Femur (tissue), 1 donor: ENCODE measurements at places on chromosomes 3 and 15.

DNA sequence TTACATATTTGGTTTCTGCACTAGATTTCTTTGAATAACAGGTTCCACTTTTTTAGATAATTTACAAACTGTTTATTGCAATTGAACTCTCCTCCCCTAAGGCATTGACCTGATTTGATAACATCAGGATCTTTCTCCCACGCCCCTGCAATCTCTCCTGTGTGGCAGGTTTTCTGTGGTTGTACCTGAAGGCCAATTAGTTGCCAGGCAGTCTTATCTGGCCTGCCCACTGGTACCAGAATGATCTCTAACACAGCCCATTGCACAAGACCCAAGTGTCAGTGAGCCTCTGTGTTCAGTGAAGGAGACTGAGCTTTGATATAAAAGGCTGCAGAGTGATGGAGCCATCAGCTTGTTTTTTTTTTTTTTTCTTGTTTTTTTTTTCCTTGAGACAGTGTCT lies 3.3 kb downstream of the ACAD9 start:
- no peak for DNase-seq

DNA sequence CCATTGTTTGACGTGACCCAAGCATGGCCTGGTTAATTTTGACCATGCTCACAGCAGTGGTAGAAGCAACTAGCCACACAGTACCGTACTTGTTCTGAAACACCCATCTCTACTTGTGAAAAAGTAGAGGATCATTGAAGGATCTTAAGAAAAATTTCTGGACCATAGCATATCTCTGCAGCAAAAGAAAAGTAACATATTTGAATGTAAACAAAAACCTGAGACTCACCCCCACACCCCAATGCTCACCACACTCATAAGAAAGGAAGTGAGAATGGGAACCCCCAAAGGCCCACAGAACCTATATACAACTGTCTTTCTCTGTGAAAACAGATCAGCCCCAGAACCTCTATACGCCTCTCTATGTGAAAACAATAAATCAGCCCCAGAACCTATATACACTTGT lies 33.8 kb upstream of the TFRC start:
- no peak for DNase-seq

DNA sequence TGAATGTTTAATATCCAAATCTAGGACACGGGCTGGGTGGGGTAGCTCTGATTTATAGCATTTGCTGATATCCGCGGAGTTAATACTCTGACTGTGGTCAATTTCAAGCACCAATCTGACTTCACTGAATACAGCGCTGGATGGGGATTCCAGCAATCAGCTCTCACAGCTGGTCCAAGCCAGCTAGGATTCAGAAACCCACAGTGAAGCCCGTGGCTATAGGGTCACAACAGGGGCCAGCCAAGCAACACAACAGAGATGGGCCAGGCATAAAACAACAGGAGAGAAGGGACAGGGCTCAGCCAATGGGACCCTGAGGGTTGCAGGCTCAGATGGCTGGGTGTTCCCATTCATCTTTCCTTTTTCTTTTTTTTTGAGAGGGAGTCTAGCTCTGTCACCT lies 5.4 kb upstream of the LMAN1L start:
- DNase-seq: no peak

DNA sequence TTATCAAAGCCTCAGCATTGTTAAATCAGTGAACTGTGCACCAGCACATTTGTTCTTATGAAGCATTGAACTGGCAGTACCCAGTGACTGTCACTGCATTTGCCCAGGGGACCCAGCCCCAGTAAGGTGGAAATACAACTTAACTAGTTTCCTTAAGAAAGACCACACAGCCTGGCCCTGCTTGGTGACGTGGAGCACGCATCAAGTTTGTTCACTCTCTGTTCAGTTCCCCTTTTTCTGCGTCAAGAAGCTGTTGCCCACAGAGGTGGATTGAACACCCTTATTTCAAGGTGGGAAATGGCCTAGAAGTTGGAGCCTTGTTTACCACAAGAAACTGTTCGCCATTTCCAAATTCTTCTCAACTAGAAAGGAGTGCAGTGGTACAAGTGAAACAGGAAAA lies 69.9 kb upstream of the AGBL1 start:
- DNase-seq: no peak

DNA sequence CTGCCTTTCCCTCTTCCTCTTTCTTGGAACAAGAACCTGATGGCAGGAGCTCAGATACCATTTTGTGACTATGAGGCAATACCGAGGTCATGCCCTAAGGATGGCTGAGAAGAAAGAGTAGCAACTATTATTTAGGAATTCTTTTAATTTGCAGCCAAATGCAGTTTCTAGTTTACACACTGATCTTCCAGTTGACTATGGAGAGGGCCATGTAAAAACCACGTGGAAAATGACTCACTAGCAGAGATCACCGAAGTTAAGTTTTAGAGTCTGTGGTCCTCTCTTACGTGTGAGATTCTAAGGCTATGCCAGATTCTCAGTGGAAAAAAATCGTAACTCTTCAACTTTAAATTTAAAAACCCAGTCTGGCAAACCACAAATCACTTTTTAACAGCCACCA lies 7.8 kb downstream of the BNC1 start:
- DNase-seq: no peak

GRCh38 chr3:69079269-69080159 lies 651 bp downstream of the UBA3 start:
- peak; percentile 33 for DNase-seq

- DNase-seq: no peak
Measured at GRCh38 chr3:19348941-19349564, 200.7 kb downstream of the KCNH8 start.

GRCh38 chr3:8307545-8308110 lies 194.0 kb upstream of the LMCD1 start:
- no peak for DNase-seq

- DNase-seq: no peak
Measured at GRCh38 chr3:158368271-158368670, 202.7 kb upstream of the MLF1 start.

- DNase-seq: no peak
Measured at GRCh38 chr15:44666210-44667038, 3.0 kb upstream of the SPG11 start.

DNA sequence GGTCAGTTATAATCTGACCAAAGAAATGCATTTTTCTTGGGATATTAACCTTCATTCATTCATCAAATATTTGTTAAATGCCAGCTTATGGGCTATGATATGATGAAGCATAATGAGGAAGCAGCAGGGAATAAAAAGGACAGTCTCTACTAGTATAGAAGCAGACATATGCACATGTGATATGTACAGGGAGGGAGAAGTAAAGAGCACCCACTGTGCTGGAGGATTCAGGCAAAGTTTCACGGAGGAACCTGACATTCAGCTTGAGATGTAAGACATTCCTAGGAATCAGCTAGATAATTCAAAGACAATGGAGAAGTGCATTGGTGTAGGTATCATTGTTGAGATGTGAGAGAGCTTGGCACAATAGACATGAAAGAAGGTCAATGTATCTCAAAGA lies 450.7 kb downstream of the LPP start:
- DNase-seq: no peak

DNA sequence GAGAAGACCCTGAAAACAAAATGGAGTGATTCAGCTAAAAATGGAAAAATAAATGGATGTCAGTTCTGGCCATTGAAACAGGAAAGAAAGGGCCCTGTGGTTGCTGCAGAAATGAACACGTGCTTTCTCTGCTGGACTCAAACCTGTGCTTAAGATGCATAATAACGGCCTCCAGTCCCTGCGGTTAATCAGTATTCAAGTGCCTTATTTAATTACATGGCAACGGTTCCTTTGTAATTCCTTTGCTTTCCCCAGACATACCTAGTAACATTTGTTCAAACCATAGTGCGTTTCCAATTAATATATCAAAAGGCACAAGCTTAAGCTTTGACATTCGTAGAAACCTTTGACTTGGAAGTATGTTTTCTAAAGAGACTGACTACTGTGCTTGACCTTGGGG lies 428.3 kb downstream of the GABRG3 start:
- DNase-seq: no peak

- no peak for DNase-seq
Measured at GRCh38 chr3:104604326-104605010, 762.2 kb upstream of the ALCAM start.

- peak; percentile 48 for DNase-seq
Measured at GRCh38 chr3:132788301-132788671, 66.1 kb upstream of the NPHP3 start.

DNA sequence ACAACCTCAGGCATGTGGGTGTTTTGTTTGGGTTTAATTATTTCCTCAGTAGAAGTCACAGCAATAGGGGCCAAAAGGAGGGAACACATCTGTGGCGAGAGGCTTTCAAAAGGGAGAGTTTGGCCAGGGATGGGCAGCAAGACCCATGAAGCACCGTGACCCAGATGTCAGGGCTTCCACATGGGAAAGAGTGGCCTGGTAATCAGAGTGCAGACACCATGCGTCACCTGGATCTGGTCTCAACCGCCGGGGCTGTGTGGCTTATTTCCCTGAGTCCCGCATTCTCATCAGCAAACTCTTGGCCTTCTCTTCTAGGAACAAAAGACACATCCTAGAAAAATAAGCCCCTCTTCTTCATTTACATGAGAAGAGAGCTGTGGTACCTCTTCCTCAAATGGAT lies 12.4 kb upstream of the MUSTN1 start:
- DNase-seq: no peak

- no peak for DNase-seq
Measured at GRCh38 chr3:187763850-187764648, 18.8 kb upstream of the BCL6 start.

DNA sequence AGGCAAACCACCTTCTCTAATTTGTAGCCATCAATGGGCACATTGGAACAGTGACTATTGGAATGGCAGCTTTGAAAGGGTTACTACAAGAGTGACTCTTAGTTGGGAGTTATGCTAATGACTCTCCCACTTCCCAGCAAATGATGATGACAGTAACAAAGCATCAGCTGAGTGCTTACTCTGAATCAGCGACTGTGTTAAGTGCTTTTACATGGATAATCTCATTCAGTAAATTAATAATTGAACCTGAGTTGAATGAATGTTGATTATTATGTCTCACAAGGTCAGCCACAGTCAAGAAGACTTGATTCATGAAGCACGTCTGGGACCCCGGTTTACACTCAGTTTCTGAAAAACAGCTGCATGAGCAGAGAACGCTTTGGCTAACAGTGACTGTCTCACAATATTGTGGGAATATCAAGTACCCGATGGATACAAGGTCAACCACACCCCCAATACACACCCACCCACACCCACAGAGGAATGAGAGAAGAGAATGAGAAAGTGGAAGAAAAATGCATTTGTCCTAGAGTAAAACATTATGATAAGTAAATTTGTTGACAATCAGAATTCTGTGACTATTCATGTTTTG lies 242.0 kb upstream of the FEZF2 start:
- DNase-seq: no peak

DNA sequence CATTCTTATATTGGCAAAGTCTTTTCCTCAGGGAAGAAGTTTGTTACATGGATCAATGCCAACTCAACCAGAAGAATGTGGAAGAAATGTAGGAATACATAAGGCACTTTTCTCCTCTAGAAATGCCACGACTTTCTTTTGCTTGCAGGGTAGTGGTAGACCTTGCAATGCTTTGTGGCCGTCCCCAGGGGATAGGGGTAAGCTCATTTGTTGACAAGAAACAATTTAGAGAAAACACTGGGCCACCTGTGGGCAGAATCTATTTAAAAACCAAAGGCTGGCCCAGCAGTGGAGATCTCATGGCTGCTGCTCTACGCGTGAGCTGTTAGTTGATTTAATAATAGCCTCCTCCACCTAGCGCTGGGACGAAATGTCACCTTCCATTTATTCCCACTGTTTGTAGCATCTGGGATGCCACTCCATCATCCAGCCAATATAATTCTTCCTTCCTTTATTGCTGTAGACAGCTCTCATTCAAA lies 64.6 kb upstream of the PFN2 start:
- peak; percentile 20 for DNase-seq

DNA sequence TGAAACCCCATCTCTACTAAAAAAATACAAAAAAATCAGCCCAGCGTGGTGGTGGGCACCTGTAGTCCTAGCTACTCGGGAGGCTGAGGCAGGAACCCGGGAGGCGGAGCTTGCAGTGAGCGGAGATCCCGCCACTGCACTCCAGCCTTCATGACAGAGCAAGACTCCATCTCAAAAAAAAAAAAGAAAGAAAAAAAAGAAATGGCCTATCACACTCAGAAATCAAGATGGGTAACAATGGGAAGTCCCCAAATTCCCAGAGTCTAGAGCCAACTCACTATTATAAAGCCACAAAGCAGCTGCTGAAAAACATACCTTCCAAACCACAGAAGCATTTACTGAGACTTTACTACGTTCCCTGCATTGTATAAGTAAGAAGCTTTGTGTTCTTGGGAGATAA lies 7.5 kb downstream of the HDGFL3 start:
- DNase-seq: no peak

GRCh38 chr3:178960181-178960580 lies 111.4 kb downstream of the ZMAT3 start:
- DNase-seq: no peak

- no peak for DNase-seq
Measured at GRCh38 chr3:16011376-16011775, 163.1 kb upstream of the GALNT15 start.

GRCh38 chr3:67495751-67496150 lies 158.7 kb downstream of the SUCLG2 start:
- DNase-seq: no peak

DNA sequence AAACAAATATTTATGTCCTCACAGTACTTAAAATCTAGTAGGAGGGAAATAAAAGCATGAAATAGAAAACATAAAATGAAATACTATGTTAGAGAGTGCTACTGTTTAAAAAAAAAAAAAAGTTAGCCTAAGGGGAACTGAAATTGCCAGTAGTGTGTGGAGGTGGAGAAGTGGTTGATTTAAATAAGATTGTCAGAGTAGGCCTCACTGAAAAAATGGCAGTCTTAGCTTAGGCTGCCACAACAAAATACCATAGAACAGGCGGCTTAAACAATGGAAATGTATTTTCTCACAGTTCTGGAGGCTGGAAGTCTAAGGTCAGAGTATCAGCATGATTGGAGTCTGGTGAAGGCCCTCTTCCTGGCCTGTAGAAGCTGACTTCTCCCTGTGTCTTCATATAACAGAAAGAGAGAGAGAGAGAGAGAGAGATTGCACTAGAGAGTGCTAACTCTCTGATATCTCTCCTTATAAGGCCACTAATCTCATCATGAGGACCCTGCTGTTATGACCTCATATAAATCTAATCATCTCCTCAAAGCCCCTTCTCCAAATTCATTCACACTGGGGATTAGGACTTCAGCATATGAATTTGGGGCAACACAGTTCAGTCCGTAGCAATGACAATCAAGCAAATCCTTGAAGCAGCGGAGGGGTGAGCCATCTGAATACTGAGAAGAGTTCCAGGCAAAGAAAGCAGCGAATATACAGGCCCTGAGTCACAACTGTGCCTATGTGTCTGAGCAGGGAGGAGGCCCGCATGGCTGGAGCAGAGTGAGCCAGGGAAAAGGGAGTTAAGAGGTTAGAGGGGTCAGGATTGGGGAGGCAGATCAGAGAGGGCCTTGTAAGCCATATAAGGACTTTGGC lies 23.6 kb upstream of the LRRC34 start:
- no peak for DNase-seq

- DNase-seq: no peak
Measured at GRCh38 chr3:45272032-45272810, 46.1 kb upstream of the TMEM158 start.
